ENCODE measurements at places on chromosomes 5 and 9. TPM values are rescaled to one million over a fixed set of nuclear protein-coding genes. Genes with fewer than 3 reads are reported as not detected.

- DNase-seq, result no peak
- no peak overlapping the region for H3K4me3 ChIP-seq
- no peaks in the 10 kb centered on the region for H3K36me3 ChIP-seq
- H3K27ac ChIP-seq, result no peak overlapping the region
- no peaks in the 10 kb centered on the region for H3K27me3 ChIP-seq
- H3K4me1 ChIP-seq, result no peaks in the 10 kb centered on the region
Observed at GRCh38 chr9:13228431-13228830, 51.1 kb downstream of the MPDZ start.

DNA sequence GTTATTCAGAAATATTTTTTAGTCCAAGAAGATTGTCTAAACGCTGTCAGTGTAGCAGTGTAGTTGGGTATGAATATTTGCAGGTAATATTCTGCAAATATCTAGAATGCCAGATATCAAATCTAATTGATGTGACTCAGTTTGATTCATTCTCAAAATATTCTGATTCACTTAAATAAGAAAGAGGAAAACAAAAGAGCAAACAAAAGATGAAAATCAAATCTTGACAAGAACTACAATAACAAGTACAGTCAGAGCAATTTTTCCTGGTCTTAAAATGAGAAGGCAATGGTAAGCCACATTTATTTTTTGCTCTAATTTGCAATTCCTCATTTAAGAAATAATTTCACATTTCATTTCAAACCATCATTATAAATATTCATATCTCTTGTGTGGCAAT lies 36.0 kb downstream of the MRPS30 start:
- no peaks in the 10 kb centered on the region for H3K27me3 ChIP-seq
- no peak overlapping the region for H3K27ac ChIP-seq
- H3K4me1 ChIP-seq, result no peaks in the 10 kb centered on the region

- DNase-seq, result no peak
- no peak overlapping the region for H3K4me3 ChIP-seq
- no peaks in the 10 kb centered on the region for H3K4me1 ChIP-seq
- no peaks in the 10 kb centered on the region for H3K27me3 ChIP-seq
- H3K27ac ChIP-seq, result no peak overlapping the region
- no peaks in the 10 kb centered on the region for H3K36me3 ChIP-seq
Observed at GRCh38 chr9:84439250-84439649, 98.7 kb upstream of the SLC28A3 start.

GRCh38 chr9:78115073-78115472 lies 83.5 kb upstream of the GNAQ start:
- H3K4me3 ChIP-seq, result no peak overlapping the region
- no peaks in the 10 kb centered on the region for H3K4me1 ChIP-seq
- no peak for DNase-seq
- H3K36me3 ChIP-seq, result no peaks in the 10 kb centered on the region
- H3K27me3 ChIP-seq, result no peaks in the 10 kb centered on the region
- no peak overlapping the region for H3K27ac ChIP-seq

GRCh38 chr5:172795318-172795977 lies 24.5 kb upstream of the DUSP1 start:
- no peaks in the 10 kb centered on the region for H3K4me1 ChIP-seq
- H3K27me3 ChIP-seq, result no peaks in the 10 kb centered on the region
- H3K27ac ChIP-seq, result no peak overlapping the region
- H3K4me3 ChIP-seq, result no peak overlapping the region

GRCh38 chr9:131337131-131337848 lies 47.8 kb downstream of the PLPP7 start:
- no peak overlapping the region for H3K4me3 ChIP-seq
- DNase-seq, result no peak
- no peaks in the 10 kb centered on the region for H3K27me3 ChIP-seq
- no peak overlapping the region for H3K27ac ChIP-seq

- H3K27ac ChIP-seq, result no peak overlapping the region
- H3K27me3 ChIP-seq, result no peaks in the 10 kb centered on the region
- DNase-seq, result no peak
- no peak overlapping the region for H3K4me3 ChIP-seq
Observed at GRCh38 chr5:101429241-101429640, 526.2 kb upstream of the ST8SIA4 start.

GRCh38 chr9:114303977-114304376 lies 18.9 kb upstream of the ORM1 start:
- no peak overlapping the region for H3K27ac ChIP-seq
- no peaks in the 10 kb centered on the region for H3K27me3 ChIP-seq
- no peaks in the 10 kb centered on the region for H3K36me3 ChIP-seq
- DNase-seq, result peak; percentile 33
- H3K4me1 ChIP-seq, result no peaks in the 10 kb centered on the region

GRCh38 chr5:178770621-178771020 lies 40.2 kb upstream of the ZNF354A start:
- no peak overlapping the region for H3K27ac ChIP-seq
- no peak overlapping the region for H3K4me3 ChIP-seq
- H3K4me1 ChIP-seq, result no peaks in the 10 kb centered on the region
- DNase-seq, result no peak
- no peaks in the 10 kb centered on the region for H3K27me3 ChIP-seq

DNA sequence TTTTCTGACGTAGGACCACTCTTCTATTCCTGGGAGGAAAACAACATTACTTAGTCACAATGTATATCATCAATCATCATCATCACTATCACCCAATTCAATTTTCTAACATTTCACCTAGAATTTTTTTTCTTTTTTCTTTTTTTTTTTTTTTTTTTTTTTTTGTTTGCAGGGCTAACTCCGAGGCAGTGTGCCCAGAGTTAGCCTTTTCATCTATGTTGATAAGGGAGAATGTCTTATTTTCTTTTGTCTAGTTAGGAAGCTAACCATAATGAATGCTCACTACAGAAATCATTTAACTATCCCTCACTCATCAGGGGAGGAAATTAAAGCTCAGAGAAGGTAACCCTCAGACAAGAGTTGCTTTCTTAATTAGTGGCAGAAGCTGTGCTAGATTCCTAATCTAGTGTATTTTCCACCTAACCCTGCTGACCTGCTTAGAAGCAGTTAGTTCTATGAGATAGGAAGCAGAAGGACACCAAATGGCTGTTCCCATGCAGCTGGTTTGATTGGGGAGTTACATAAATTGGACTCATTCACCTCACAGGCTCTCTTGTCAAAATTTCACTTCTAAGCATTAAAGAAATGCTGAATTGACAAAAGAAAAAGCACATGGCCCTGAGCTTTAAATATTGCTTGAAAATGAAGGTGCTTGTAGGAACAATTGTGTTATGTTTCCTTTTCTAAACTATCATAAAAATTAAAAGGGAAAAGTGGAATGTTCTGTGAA lies 8.6 kb upstream of the PRRC1 start:
- H3K27me3 ChIP-seq, result no peaks in the 10 kb centered on the region
- H3K36me3 ChIP-seq, result no peaks in the 10 kb centered on the region
- no peak overlapping the region for H3K4me3 ChIP-seq
- no peaks in the 10 kb centered on the region for H3K4me1 ChIP-seq
- DNase-seq, result no peak

DNA sequence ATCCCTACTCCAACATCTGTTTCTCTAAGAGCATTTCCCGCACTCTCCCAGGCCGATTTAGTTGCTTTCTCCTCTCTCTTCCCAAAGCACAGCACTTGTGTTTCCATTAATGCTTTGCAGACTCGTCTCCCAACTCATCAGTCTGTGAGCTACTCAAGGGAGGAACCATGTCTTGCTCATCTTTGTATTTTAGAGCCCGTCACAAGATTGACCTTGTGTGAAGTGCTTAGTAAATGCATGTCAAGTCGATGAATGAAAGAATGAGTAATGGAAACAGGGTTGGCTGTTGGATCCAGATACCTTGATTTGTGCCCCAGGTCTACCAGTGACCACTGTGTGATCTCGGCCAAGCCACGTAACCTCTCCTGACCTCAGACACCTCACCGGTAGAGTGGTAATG lies 99.3 kb downstream of the KLF4 start:
- H3K4me1 ChIP-seq, result no peaks in the 10 kb centered on the region
- no peak for DNase-seq
- H3K36me3 ChIP-seq, result no peaks in the 10 kb centered on the region
- no peak overlapping the region for H3K4me3 ChIP-seq
- no peaks in the 10 kb centered on the region for H3K27me3 ChIP-seq

DNA sequence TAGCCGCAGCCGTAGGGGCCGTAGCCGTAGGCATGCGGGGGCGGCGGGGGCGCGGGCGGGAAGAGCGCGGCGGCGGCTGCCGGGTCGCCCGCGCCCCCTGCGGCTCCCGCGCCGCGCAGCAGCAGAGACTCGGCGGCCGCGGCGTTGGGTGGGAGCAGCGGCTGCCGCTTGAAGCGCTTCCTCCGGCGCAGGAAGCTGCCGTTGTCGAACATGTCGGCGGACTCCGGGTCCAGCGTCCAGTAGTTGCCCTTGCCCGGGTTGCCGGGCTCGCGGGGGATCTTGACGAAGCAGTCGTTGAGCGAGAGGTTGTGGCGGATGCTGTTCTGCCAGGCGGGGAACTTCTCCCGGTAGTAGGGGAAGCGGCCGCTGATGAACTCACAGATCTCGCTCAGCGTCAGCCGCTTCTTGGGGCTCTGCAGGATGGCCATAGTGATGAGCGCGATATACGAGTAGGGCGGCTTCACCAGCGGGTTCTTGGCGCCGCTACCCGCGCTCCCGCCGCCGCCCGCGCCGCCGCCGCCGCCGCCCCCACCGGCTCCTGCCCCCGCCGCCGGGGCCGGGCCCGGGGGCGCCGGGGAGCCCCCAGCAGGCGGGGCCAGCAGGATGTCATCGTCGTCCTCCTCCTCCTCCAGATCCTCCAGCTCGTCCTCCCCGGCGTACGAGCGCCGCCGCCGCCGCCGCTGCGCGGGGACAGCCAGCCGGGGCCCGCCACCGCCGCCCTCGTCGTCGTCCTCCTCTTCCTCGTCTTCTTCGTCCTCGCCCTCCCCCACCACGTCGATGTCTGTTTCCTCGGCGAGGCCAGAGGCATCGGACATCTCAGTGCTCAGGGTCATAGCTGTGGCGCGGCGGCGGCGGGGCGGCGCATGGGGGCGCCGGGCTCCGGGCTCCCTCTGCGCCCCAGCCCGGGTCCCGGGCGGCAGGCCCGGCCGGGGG lies 781 bp downstream of the FOXD1 start:
- peaks cover 14% of the 10 kb centered on the region for H3K4me1 ChIP-seq
- H3K27me3 ChIP-seq, result peaks cover 67% of the 10 kb centered on the region
- DNase-seq, result peak; percentile 78
- H3K27ac ChIP-seq, result no peak overlapping the region

DNA sequence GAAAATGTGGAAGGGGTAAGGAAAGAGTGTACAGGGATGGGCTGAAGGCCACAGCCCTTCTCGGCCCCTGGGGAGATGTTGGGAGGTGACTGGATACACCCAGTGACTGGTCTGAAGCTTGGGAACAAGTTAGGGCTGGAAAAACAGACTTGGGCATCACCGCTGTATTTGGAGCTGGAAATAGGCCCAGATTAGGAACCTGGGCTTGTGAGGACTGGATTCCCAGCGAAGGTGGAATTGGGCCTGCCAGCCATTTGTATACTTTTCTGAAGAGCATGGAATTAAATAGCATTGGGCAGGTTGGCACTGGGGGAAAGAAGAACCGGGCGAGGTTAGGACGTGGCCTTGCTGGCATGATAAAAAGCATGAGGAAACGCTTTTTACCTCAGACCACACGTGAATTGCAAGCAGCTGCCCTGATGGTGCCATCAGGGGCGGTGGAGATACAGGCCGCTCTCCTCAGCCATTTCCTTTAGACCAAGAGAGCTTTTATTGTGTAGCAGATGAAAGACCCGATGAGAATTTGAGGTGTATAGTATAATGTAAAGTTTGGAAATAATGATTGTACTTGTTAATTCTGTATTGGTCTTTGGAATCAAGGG lies 37.8 kb downstream of the OTULIN start:
- peaks cover 1% of the 10 kb centered on the region for H3K27me3 ChIP-seq
- no peak for DNase-seq
- H3K36me3 ChIP-seq, result peaks cover 8% of the 10 kb centered on the region
- H3K27ac ChIP-seq, result no peak overlapping the region
- H3K4me3 ChIP-seq, result no peak overlapping the region
- H3K4me1 ChIP-seq, result no peaks in the 10 kb centered on the region

DNA sequence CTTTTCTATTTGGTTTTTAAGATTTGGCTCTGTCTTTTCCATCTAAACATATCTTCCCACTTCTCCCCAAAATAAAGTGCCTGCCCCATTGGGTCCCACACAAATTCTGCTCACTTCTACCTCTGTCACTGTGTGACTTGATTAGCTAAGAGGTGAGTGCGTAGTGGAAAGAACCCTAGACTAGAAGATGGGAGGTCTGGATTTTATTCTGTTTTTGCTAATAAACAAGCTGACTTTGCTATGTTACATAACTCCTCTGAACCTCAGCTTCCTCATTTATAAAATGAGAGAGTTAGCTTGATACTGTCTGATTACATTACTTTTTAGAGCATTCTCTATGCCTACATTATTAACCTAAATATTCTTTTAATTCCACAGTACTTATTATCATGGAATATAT lies 51.3 kb upstream of the PTGER4 start:
- no peak overlapping the region for H3K4me3 ChIP-seq
- H3K36me3 ChIP-seq, result no peaks in the 10 kb centered on the region
- H3K27me3 ChIP-seq, result no peaks in the 10 kb centered on the region
- H3K4me1 ChIP-seq, result no peaks in the 10 kb centered on the region
- H3K27ac ChIP-seq, result no peak overlapping the region

- H3K27me3 ChIP-seq, result no peaks in the 10 kb centered on the region
- H3K4me3 ChIP-seq, result no peak overlapping the region
- no peak overlapping the region for H3K27ac ChIP-seq
- DNase-seq, result no peak
- peaks cover 4% of the 10 kb centered on the region for H3K4me1 ChIP-seq
- H3K36me3 ChIP-seq, result no peaks in the 10 kb centered on the region
Observed at GRCh38 chr9:96461336-96461735, 11.4 kb downstream of the HABP4 start.

GRCh38 chr5:14204011-14204670 lies 61.0 kb downstream of the TRIO start:
- no peaks in the 10 kb centered on the region for H3K36me3 ChIP-seq
- H3K27ac ChIP-seq, result no peak overlapping the region
- no peaks in the 10 kb centered on the region for H3K27me3 ChIP-seq
- peaks cover 7% of the 10 kb centered on the region for H3K4me1 ChIP-seq
- H3K4me3 ChIP-seq, result no peak overlapping the region

Gene TAF1L
- not detected for total RNA-seq

Gene SLC31A1
- total RNA-seq, result 40.7 TPM

Gene SIMC1
- 21.2 TPM for total RNA-seq

Gene DAPK1
- 131 TPM for total RNA-seq

Gene OSMR
- total RNA-seq, result 2.6 TPM

Gene BTNL8
- 0.48 TPM for total RNA-seq

Gene GRHPR
- 98.1 TPM for total RNA-seq

Gene MPDZ
- 40.3 TPM for total RNA-seq

Gene FASTKD3
- total RNA-seq, result 8.7 TPM

Gene SPATA31A5
- not detected for total RNA-seq

Gene TTLL11
- total RNA-seq, result 0.86 TPM

Data from H1 (cell line).